Activated naive CD8-positive, alpha-beta T cell treated with anti-CD3 and anti-CD28 coated beads, Interleukin-2, amount 50 U/mL, for 16 hours (primary cell): ENCODE measurements at places on chromosomes 12 and 14.

DNA sequence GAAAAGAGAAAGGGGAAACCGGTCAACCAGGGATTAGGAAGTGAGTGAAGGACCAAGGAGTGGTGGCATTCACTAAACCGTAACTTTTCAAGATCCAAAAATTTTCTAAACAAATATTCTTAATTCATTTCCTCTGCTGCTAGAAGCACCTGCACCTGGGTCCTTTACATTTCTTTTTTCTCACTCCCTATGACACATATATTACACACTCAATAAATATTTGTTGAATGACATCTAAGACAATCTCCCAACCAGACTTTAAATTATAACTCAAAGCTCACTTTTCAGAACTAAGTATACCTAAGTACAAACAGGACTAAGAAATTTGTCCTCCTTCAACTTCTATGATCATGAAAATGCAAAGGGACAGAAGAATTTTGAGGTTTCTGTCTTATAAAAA is 11.1 kb downstream of the TTC5 start:
- no peak for DNase-seq

GRCh38 chr14:37230551-37231194 is 32.9 kb downstream of the MIPOL1 start:
- DNase-seq: no peak

DNA sequence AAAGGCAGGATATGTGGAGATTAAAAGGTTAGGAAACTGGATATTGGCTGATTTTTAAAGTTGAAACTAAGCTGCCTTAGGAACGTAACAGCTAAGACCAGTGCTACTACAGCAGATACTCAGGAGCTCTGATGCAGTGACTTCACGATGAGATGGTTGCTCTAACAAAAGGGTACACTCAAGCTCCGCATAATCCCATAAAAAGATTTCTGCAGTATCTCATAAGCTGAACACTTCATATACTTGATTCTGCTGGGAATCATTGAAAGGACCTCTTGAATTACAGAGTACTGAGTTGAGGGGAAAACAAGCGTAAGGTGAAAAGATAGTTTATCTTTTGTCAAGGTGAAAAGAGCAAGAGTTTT is 3.7 kb downstream of the RNF10 start:
- no peak for DNase-seq

GRCh38 chr12:102965281-102966155 is 8.0 kb downstream of the ASCL1 start:
- DNase-seq: no peak

GRCh38 chr12:108446766-108447165 is 68.3 kb upstream of the FICD start:
- DNase-seq: no peak

DNA sequence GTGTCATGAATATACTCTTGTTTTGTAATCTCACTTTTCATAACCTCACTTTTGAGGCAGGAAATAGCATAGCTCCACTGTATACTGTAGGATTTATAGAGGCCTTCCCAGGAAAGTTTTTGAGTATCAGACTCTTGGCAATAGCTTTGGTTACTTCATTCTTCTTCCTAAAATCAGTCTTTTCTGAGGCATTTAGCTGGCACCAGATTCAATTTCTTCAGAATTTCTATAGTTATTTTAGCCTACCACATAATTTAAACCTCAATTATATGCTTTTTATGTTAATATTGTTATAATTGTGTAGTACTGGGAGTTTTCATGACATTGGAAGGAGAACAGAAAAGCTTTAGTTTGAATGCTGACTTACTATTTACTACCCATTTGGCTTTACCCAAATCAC is 322.3 kb upstream of the FAR2 start:
- DNase-seq: no peak

DNA sequence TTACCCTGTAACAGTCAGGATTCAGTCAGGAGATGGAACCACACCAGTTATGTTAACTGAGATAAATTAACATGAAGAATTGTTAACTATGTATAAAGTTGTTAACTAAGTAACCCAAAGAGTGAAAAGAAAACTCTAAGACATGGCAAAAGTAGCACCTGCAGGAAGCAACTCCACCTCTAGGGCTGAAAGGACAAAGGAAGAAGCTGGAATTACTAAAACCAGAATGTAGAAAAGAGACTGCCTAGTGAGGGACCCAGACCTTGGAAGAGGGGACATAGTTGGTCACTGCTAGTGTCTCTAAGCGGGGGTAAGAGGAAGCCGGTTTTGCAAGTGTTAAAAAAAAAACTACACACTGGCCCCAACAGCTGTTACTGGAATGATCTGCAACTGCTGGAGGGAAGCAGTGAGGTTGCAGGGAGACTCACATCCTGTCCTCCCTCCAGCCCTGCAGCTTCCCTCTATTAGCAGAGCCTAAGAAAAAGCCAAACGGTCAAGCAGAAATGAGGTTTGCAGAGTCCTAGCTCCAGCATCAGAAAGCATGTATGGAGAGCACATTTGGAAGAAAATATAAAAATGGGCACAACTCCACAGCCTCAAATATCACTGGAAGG is 39.8 kb downstream of the GPR135 start:
- no peak for DNase-seq

GRCh38 chr14:48398675-48399282 is 723.4 kb upstream of the MDGA2 start:
- no peak for DNase-seq
